Stimulated activated CD8-positive, alpha-beta memory T cell treated with anti-CD3 and anti-CD28 coated beads, Interleukin-4, amount 100 ng/mL, for 24 hours (primary cell): ENCODE measurements at places on chromosomes 3 and 15.
A peak's percentile ranks its signal among the peaks of the same experiment; 100 is the strongest.

GRCh38 chr3:174247687-174248152, 611.4 kb upstream of the NAALADL2 start:
- no peak for DNase-seq

GRCh38 chr15:90062023-90062442, 40.2 kb downstream of the IDH2 start:
- DNase-seq = no peak

GRCh38 chr3:15638891-15639262, 37.3 kb downstream of the BTD start:
- DNase-seq = no peak

GRCh38 chr3:30944124-30944523, 49.7 kb upstream of the GADL1 start:
- DNase-seq = no peak

DNA sequence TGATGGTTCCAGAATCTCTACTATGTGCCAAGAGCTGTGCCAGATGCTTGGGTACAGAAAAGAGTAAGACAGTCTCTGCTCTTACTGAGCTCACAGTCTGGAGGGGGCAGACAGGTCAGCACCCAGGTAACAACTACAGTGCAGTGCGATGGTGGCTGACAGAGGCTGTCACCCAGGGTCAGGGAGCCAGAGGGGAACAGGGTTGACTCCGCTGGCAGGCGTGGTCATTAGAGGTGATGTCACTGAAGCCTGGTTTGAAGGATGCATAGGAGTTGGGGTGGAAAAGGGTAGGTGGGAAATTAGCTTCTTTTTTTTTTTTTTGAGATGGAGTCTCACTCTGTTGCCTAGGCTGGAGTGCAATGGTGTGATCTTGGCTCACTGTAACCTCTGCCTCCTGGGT, 31.5 kb downstream of the GNB5 start:
- no peak for DNase-seq

DNA sequence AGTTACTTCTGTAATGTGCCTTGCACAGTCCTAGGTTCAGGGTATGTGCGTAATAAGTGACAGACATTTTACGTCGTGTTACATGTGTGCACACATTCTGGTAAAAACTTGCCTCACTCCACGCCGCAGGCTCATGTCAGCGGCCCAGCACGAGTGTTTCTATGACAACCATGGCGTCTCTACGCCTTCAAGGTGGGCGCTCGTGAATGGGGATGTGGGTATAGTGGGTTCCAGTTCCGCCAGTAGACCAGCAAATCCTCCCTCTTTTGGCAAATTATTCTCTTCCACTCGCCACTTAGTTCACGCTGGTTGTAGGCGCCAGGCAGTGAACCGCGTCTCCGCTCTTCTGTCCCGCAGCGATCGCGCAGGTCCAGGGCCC, 40.3 kb downstream of the CHST14 start:
- no peak for DNase-seq

DNA sequence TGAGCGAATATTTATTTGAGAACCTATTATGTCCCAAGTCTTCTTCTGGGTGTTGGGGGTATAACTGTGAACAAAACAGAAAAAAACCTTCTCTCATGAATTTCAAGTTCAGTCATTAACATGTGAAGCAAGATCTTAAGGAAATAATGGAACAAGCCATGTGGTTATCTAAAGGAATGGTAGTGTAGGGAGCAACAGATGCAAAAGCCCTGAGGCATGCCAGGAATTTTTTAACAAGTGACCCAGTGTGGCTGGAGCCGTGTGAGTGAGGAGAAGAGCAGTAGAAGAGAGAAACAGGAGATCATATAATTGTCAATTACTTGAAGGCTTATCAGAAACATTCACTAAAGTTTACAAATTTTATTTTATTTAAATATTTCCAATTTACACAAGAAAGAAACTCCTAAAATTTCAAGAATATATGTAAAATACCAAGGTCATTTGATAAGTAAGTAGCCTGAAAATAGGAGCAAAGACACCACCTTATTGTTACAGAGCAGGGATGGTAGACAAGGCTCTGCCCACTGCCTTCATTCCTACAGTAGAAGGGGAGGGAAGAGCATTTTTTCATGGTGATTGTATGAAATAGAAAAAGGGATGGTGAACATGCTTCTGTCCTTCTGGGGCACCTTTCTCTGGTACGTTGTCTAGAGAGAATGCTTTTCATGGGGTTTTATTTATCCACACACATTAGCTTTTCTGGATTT, 345.1 kb downstream of the PLOD2 start:
- no peak for DNase-seq

DNA sequence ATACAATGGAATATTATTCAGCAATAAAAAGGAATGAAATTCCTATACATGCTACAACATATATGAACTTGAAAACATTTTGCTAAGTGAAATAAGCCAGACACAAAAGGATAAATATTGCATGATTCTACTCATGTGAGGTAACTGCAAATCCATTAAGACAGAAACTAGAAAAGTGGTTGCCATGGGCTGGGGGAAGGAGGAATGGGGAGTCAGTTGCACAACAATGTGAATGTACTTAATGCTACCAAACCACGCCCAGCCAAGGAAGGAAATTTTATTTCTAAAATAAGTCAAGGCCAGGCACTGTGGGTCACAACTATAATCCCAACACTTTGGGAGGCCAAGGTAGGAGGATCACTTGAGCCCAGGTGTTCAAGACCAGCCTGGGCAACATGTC, 9.8 kb upstream of the GMPPB start:
- DNase-seq = no peak

- no peak for DNase-seq
These were observed 56.7 kb upstream of the DGKG start for GRCh38 chr3:186418671-186419145.

- no peak for DNase-seq
These were observed 1.4 kb upstream of the PDHB start for GRCh38 chr3:58434990-58435389.

- DNase-seq = no peak
These were observed 781 bp downstream of the TRNT1 start for GRCh38 chr3:3127432-3128010.

GRCh38 chr3:152443212-152444023, 174.7 kb downstream of the MBNL1 start:
- DNase-seq = no peak

GRCh38 chr3:45968706-45969105, 25.4 kb downstream of the CXCR6 start:
- no peak for DNase-seq

GRCh38 chr3:27657871-27658270, 64.3 kb downstream of the EOMES start:
- DNase-seq = no peak

DNA sequence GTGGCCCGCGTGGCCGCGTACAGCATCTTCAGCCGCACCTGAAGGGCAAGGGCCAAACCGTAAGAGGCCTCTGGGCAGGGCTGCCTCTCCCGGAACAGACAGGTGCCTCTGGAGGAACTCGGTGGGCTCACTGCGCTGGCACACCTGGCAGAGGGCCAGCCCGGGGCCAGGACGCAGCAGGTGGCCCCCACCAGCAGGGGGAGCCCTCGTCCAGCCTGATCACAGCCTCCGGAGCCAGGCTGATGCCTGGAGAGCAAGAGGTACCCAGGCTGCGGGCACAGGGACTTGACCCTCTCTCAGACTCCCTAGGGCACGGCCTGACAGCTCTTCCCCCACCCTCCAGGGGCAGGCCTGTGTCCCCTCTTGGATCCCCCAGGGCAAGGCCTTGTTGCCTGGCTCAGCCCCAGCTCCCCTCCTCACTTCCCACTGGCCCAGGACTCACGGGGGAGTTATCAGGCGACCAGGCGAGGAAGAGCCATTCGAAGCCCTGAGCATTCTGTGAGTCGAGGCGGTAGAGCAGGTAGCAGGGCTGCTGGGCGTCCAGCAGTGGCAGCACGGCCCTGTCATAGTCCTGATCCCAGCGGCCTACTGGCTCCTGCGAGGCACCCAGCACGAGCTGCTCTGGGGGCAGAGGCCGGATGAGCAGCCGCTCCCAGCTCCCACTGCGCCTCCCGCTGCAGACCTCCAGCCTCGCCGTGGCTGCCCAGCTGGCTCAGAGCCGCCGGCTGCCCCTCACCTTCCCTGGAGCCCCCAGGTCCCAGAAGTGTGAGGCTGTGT, 6.2 kb upstream of the TLR9 start:
- DNase-seq = peak; percentile 85

DNA sequence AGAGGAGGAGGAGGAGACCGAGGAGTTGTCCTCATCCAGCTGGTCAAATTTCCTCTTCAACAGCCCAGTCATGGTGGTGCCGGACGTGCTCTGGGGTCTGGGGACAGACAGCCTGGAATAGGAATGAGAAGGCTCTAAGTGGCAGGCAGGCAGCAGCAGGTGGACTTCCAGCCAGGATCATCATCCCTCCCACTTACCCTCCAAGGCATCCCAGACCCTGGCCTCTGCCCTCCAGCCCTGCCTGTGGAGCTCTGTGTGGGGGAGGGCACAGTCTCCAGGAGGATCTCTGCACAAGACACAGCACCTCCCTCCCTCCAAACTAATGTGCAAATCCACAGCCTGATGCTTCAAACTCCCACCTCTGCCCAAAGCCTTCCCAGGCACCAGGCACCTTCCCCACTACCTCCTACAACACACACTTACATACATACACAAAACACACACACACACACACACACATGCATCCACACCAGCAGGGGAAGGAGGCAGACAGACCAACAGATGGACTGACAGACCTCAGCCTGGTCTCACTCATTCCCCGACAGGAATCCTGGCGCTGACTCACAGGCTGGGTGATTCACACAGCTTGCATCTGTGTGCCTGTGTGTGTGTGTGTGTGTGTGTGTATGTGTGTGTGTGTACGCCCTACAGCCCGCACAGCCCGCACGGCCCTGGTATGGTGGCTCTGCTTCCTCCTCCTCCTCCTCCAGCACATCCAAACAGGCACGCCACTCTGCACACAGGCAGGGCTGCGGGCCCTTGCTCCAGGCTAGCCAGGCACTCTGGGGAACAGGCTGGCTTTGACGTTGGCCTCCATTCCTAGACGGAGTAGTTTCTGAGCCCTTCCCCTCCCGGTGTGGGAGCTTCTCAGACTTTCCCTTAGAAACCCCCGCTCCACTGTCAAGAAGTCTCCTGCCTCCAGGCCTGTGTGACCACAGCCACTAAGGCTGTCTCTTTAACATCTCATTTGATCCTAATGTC, 6.5 kb downstream of the CSRNP1 start:
- peak; percentile 58 for DNase-seq

DNA sequence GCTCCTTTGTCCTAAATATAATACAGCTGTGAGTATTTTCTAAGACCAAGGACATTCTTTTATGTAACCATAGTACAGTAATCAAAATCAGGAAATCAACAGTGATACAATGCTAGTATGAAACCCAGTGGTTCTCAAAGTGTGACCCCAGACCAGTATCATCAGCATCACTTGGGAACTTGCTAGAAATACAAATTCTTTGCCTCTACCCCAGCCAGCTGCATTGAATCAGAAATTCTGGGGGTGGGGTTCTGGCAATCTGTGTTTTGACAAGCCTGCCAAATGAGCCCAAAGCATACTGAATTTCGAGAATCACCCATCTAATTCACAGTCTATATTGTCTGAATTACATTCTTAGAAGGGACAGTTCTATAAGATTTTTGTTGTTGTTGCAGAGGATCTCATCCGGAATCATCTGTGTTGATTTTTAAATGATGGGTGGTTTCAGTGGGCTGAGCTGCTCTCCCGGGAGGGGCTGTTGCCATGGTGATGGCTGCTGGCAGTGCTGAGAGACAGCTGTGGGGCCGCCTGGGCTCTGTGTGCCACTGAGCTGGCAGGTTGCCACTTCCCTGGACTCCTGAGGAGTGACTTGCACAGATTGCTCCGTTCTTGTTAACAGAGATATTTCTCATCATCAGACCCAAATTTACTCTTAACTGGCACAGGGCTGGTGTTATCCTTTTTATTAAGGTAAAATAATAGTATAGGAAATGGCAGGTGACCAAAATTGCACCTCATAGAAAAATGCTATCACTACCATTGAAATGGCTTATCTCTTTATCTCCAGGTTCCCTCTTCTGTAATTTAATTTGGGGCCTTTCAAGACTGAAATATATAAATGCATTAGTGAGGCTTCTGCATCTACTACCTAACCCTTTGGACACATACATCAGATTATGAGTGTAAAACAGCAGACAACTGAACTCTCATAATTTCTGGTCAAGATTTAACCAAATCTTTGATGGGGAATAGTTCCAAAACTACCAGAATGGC, 56.5 kb downstream of the NEK11 start:
- no peak for DNase-seq

DNA sequence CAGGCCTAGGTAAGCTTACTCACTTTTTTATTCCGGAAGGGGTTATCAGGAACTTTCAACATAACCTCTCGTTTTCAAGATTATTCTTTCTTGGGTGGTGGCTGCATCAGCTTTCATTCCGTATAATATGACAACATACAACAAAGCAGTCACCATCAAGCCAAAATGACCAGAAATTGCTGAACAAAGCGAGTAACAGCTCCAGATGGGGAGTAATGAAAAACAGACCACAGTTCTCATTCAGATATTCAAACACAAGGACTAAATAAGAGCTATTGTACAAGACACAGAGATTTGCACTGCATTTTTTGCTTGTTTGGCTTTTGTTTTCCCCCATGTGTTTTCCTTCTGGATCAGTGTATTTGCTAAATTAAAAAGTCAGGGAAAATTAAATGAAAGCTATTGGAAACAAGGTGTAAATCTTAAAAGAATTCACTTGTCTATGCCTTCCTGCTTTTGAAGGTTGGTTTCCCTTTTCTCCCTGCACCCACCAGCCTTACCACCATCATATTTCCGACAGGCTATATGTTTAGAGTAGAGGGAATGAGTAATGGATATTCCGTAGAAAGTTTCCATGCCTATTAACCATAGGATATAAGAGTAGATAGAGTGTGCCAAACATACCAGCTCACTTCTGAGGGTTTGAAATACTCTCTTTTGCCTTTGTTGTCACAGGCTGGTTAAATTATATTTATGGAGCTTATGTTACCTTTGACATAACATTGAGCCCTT, 213.6 kb downstream of the RBMS3 start:
- DNase-seq = no peak

GRCh38 chr3:16600780-16601536, 4.3 kb downstream of the DAZL start:
- DNase-seq = peak; percentile 68

DNA sequence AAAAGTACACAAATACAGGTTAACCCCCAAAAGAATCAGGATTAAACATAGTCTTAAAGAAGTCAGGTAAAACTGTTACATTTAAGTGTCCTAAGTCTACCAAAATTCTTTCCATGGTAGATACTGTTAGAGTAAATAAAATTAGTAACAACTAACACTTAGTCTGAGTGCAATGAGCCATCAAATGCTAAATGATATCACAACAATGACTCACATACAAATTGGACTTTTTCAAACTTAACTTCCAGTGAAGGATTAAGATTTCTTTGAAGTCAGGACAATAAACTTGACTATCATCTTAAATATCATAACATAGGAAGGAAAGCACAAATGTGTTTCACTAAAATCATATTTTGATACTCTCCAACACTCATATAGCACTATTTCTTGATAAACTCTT, 43.9 kb downstream of the ZNF148 start:
- no peak for DNase-seq
